Renal pelvis (tissue), 12 donors: ENCODE measurements at places on chromosomes 5 and 9. TPM values are rescaled to one million over a fixed set of nuclear protein-coding genes. Genes with fewer than 3 reads are reported as not detected.

DNA sequence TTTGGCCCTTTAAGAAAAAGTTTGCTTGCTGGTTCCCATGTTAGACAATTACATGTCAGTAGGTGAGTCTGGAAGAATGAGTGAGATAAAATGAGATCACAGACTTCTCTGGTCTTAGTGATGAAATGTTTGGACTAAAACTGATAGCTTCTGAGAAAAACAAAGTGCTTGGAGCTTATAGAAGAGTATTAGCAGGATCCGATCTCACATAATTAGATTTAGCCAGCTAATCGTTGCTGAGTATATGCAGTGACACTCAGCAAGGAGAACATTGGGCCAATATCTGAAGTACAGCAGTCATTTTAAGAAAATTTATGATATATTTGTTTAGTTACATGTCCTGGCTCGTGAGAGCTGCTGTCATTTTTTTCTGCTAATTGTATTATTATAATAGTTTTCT, 135.8 kb downstream of the SNCAIP start:
- DNase-seq = no peak

DNA sequence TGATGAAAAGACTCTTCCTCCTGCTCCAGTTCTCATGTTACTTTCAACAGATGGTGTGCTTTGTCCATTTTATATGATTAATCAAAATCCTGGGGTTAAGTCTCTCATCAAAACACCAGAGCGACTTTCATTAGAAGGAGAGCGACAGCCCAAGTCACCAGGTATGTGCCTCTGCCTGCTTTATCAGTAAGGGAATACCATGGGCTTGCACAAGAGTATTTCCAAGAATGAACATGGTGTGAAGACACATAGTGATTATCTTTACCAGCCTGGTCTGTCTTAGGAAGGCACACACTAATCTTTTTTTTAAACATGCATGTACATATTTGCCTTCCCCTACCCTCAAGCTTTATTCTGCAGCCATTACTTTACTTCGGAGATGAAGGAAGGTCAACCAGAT, 15.2 kb downstream of the NUP214 start:
- no peak for DNase-seq

The PTGR1 gene
- 146 TPM for polyA plus RNA-seq

The TGFBR1 gene
- polyA plus RNA-seq = 41.8 TPM

DNA sequence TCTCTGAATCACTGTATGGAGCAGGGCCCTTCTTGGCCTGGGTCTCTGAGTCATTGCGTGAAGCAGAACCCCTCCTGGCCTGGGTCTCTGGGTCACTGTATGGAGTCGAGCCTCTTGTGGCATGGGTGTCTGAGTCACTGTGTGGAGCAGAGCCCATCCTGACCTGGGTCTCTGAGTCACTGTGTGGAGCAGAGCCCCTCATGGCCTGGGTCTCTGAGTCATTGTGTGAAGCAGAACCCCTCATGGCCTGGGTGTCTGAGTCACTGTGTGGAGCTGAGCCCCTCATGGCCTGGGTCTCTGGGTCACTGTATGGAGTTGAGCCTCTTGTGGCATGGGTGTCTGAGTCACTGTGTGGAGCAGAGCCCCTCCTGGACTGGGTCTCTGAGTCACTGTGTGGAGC, 94.0 kb upstream of the RAPGEF1 start:
- DNase-seq = no peak

The ADRB2 gene
- 0.21 TPM for polyA plus RNA-seq

The ACOT12 gene
- polyA plus RNA-seq = 1.1 TPM

The SMIM32 gene
- polyA plus RNA-seq = 19.8 TPM
